ENCODE measurements at places on chromosomes 12 and 14.

DNA sequence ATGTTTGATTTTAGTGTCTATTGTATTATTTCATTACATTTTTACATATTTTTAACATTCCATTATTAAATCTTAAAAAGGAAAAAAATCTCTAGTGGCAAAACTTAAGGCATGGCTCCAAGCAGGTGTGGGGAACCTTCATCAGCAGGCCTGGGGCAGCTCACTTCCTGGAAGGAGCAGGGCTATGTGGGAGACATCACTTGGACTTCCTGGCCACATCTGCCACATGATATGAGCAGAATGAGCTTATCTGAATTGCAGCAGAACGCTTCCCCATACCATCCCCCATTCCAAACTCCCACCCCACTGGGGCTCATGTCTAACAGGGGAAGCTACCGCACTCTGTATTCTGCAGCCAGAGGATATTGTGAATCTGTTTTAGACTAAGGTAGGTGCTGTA, 35.0 kb upstream of the KCNA1 start:
- no peak for DNase-seq

DNA sequence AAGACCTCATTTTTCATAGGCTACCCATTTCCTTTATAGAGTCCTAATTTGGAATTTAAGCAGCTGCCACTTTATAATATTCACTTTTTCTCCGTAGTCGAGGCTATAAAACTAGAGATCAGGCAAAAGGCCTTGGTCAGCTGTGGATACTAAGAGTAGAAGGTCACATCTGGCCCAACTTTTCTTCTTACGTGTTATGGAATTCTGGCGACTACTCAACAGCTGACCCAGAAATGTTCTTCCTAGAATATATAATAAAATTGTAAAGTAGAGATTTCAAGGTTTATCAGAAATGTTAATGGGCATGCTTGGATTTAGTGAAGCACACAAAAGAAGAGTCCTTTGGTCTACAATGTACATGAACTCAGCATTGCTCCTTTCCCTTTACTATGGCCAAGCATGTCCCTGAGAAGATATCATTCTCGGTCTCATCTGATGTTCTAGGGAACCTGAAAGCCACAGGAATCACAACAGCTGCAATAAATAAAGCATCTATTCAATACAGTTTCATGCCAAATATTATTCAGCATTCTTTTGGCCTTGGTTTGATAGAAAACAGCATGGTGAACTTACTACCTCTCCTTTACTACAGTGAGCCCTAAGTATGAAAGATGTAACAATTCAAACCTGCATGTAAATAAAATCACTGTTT, 261.4 kb upstream of the NPAS3 start:
- no peak for DNase-seq

GRCh38 chr14:53955671-53956426, 776 bp downstream of the BMP4 start:
- no peak for DNase-seq

DNA sequence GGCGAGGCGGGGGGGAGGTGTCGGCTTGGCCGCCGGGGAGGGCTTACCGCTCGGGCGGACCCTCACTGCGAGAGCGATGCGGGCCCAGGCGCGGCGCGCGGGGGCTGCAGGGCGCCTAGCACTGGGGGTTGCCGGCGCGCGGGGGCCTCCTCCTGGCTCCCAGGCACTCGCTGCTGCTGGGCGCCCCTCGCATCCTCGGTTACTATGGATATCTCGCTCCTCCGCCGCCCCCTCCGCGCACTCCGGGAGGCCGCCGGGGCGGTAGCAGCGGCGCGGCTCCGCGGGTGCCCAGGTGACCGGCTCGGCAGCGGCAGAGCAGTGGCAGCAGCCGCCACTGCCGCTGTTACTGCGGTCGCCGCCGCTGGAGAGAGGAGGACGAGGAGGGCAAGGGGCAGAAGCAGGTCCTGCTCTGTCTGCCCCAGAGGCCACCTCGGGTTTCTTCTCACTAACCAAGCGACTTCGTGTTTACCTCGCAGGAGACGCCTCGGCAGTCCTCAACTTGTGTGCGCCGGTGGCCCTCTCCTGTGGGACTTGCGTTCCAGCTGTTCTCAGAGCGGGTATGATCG, 250.1 kb downstream of the APAF1 start:
- DNase-seq: no peak

GRCh38 chr12:20798554-20798953, 12.0 kb upstream of the SLCO1B3 start:
- no peak for DNase-seq

GRCh38 chr14:43200519-43200918, 1306.6 kb downstream of the FSCB start:
- no peak for DNase-seq

- DNase-seq: no peak
Measured at GRCh38 chr14:23861666-23862065, 91.9 kb upstream of the DHRS4 start.

- no peak for DNase-seq
Measured at GRCh38 chr14:84421621-84422020, 1108.3 kb upstream of the FLRT2 start.

- no peak for DNase-seq
Measured at GRCh38 chr14:105219753-105220152, 28.6 kb upstream of the BTBD6 start.

DNA sequence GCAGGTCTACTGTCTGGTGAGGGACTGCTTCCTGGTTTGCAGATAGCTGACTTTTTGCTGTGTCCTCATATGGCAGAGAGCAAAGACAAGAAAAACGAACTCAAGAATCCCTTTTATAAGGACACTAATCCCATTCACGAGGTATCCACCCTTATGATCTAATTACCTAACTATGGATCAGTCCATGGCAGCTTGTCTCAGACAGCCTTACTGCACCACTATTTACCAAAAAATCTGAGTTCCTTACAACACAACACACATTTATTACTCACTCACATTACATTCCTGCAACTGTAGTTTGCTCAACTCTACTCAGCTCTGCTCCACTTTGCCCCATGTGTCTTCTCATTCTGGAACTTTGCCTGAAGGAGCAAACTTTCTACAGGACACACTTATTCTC, 10.1 kb upstream of the SLC6A15 start:
- no peak for DNase-seq

DNA sequence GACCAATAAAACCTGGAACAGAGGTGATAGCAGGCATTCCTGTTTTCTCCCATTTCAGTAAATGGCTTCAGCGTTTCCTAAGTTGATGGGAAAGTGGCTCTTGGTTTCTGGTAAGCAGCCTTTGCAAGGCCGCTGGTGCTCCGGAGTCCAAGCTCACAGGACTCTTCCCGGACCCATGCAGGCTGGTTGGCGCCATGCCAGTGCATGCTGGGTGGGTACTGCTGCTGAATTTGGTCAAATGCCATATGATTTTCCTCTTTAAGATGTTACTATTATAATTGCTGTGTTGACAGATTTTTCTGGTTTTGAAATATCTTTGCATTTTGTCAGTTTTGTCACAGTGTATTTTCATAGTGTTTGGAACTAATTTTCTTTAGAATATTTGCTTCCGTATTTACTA, 27.7 kb downstream of the PPP2R5C start:
- DNase-seq: no peak

GRCh38 chr14:101783260-101784016, 21.9 kb downstream of the PPP2R5C start:
- DNase-seq: no peak

DNA sequence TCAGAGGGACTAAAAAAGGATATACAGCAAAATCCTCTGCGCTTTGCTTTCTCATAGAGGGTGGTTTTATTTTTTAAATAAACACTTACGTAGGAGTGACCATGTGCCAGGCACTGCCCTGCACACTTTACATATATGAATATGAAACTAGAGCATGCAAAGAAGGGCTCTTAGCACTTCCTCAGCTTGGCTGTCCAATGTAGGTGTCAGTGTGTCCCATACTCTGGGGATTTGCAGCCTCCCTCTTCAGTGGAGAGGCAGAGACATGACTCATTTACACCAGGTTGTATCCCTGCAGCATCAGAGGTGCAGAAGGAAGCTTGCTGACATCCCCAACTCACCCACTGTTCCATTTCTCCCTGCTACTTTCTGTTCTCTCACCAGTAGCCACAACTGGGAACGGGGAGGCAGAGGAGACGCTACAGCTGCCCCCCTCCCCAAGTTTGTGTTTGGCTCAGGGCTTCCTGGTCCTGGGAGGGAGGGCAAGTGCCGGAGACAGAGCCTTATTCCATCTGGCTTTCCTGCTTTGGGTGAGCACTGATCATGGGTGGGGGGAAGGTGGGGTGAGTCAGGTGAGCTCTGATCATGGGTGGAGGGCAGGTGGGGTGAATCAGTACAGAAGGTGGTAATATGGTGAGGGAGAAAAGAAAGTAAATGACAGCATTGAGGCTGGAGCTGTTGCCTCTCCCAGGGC, 4.9 kb upstream of the KRT5 start:
- DNase-seq: no peak

DNA sequence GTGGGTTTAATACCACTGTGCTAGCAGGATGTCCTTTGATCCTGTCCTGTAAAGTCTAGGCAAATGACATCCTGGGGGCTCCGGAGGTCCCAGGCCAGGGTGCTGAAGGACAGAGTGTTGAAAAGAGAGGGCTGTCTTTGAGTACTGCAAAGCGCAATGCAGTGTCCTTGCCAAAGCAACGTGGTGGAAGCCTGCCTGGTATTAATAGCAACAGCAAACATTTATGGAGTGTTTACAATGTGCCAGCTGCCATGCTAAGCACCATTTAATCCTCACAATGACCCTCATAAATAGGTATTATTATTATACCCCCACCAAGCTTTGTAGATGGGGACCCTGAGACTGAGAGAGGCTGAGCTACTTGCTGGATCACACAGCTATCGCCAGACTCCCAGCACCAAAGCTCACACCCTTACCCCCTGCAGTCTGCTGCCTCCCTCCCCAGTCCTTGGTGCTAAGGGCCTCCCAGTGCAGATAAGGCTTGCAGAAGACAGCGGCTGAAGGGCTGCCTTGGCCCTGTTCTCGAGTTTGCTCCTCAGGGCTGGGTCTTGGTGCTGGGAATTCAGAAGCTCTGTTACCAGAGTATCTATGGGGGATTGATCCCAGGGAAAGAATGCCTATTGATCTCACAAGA, 427.7 kb downstream of the FUT8 start:
- DNase-seq: no peak

DNA sequence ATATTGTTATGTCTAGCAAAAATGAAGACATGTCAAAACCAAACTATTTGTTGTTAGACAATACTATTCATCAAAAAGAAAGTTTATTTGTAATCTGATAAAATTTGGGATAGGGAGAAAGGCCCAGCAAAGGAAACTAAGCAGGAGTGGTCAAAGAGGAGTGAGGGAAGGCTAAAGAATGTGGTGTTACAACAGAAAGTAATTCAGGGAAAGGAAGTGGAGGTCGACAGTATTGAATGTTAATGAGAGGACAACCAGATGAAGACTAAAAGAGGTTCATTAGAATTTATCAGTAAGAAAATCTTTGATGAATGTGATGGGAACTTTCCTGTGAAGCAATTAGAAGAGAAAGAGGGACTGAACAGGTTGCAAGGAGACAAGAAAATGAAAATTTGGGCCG, 33.9 kb downstream of the PLCZ1 start:
- DNase-seq: no peak

- DNase-seq: no peak
Measured at GRCh38 chr14:99688629-99689028, 4.5 kb downstream of the CYP46A1 start.

DNA sequence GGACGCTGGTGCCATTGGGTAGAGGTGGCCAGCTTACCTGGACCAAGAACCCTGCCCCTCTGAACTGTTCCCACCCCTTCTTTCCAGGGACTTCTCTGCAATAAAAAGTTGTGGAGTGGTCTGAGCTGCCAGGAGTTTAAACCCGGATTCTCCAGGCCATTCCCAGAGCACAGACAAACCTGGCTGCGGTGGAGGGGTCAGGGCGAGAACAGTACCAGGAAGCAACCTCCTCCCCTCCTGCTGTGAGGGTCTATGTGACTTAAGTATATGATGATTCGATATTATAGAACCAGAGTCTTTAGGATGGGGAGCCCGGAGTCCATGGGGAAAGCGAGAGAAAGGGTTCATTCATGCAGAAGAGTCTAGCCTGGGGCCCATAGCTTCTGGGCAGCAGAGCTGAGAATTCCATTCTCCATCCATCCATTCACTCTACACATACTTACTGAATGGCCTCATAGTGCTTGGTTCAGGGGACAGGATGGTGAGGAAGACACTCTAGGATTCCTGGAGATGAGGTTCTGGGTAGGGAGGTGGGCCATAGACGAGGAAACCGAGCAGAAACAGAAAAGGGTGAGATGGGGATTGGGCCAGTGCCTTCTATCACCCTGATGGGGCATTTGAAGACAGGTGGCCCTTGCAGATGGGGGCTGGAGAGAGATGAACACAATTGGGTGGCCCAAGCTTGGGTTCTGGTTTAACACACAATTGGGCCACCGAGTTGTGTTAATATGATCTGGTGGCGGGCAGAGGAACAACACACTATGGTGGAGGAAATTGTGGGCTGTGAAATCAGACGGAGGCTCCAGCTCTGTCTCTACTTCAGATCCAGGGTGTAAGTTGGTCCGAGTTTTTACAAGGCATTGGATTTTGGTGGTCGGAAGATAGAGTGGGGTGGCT, 5.2 kb downstream of the KRT86 start:
- no peak for DNase-seq

- no peak for DNase-seq
Measured at GRCh38 chr14:82116721-82117120, 583.1 kb upstream of the SEL1L start.

- DNase-seq: no peak
Measured at GRCh38 chr14:33930439-33930838, 20.4 kb downstream of the EGLN3 start.

DNA sequence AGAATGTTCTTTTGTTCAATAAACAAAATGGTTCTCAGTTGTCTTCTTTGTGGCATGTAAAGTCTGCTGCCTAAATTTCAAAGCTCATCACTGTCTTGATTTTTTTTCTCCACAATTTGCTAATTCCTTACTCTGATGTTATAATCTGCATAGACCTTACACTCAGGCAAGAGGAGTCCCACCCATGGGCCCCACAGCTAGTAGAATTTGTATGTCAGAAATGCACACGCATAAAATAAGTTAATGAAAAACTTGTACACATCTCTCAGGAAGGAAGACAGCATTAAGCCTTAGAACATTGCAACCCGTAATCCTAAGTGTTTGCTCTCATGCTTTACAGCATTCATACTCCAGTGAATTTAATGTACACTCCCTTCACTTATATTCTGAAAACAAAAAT, 280.8 kb downstream of the ATXN7L3B start:
- no peak for DNase-seq

DNA sequence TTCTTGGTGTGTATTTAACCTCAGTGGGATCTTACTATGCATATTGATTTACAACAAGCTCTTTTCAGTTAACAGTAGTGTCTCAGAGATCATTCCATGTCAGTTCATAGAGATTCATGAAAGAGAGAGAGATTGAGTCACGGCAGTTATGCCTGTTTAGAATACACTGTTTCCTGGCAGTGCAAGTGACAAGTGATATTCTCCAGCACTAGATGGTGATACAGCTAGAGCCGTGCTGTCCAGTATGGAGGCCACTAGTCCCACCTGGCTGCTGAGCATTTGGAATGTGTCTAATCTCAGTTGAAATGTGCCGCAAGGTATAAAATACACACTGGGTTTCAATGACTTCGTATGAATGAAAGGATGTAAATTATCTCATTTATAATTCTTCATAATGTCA, 184.4 kb downstream of the SUDS3 start:
- no peak for DNase-seq

All from activated CD4-positive, alpha-beta T cell treated with anti-CD3 and anti-CD28 coated beads, Interleukin-10, Interleukin-2, amounts not matched to agents 100 ng/mL and 50 ng/mL, durations not matched to agents 16 hours and 8 hours (primary cell).